Psoas muscle (tissue), 8 donors: ENCODE measurements at places on chromosomes 3 and 15. TPM values are rescaled to one million over a fixed set of nuclear protein-coding genes. Genes with fewer than 3 reads are reported as not detected.
A peak's percentile ranks its signal among the peaks of the same experiment; 100 is the strongest.

DNA sequence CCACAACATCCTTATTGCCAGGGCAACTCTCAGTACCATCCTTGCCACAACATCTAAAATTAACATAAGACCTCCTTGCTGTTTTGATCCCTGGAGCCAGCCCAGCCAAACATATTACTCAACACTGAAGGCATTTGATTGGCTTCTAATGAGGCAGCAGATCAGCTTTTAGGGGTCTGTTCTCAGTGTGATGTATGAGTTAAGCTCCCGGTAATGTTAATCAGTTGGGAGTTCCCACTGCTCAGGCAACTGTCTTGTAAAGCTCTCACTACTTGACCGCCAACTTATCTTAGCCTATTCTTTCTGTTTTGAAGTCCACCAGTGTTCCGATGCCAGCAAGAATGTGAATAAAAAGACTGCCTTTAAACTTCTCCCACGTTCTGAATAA, 158.9 kb downstream of the FOXB1 start:
- no peaks in the 10 kb centered on the region for H3K4me1 ChIP-seq
- no peaks in the 10 kb centered on the region for H3K36me3 ChIP-seq
- H3K27me3 ChIP-seq: peaks cover 8% of the 10 kb centered on the region

Gene HIGD2B
- total RNA-seq: not detected

DNA sequence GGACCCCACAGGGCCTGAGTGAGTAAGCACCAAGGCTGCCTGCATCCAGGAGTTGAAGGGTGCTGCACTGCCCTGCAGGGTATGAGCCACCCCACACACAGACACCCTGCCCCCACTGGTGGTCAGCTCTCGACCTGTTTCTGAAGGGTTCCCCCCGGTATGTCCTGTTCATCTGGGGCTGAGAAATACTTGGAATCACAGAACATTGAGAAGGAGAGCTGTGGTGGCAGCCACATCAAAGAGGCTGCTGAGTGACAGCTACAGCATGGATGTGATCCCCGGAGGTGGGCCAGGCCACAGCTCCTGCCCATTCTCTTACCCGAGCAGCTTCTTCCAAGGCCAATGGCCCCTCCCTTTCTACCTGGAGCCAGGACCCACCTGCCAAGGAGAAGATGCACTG, 66.4 kb upstream of the PLXNA1 start:
- no peaks in the 10 kb centered on the region for H3K36me3 ChIP-seq
- H3K4me3 ChIP-seq: no peak overlapping the region
- no peak overlapping the region for H3K27ac ChIP-seq
- H3K27me3 ChIP-seq: no peaks in the 10 kb centered on the region
- no peak for DNase-seq

- peaks cover 23% of the 10 kb centered on the region for H3K4me1 ChIP-seq
- H3K36me3 ChIP-seq: peaks cover 7% of the 10 kb centered on the region
- H3K4me3 ChIP-seq: no peak overlapping the region
- H3K27me3 ChIP-seq: no peaks in the 10 kb centered on the region
- H3K27ac ChIP-seq: no peak overlapping the region
- no peak for DNase-seq
These were observed 57.4 kb downstream of the ANXA2 start for GRCh38 chr15:60340207-60340921.

Gene TMEM42
- 15.6 TPM for total RNA-seq

- no peak overlapping the region for H3K27ac ChIP-seq
- H3K36me3 ChIP-seq: no peaks in the 10 kb centered on the region
- H3K4me1 ChIP-seq: no peaks in the 10 kb centered on the region
- H3K4me3 ChIP-seq: no peak overlapping the region
- no peaks in the 10 kb centered on the region for H3K27me3 ChIP-seq
These were observed 434.4 kb downstream of the RAP2B start for GRCh38 chr3:153596401-153596800.

DNA sequence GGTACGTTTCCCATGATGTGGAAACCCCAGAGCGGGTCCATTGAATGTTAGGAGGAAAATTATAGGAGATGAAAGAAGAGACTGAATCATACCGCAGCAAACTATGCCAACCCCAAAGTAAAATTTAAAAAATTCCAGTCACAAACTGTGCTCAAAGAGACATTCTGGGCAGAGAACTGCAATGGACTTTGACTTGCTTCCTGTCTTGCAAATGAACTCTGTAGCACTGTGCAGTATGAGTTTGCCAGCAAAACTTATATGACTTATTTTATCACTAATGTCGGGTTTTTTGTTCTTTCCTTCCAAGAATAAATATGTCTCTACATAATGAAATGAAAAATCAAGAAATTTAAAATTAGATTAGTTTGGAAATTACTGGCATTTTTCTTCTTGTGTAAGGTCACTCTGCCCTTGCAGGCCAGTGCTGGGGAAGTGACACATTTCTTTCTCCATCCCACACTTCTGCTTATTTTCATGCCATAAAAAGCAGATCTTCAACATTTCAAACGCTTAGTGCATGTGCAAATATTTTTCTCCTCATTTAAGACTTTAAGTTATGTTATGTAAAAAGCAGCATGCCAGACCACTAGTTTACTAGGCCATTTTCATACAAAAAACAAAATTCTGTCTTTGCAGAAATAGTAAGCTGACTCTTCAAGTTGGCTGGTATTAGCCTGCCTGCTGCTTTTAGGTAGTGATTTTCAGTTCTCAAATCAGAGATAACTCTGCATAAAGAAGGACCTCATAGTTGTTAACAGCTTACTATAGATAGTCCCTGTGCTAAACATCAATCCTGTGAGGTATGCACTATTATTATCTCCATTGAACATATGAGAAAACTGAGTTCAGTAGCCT, 32.2 kb upstream of the SSR3 start:
- H3K27ac ChIP-seq: no peak overlapping the region
- no peak for DNase-seq
- H3K4me3 ChIP-seq: no peak overlapping the region
- H3K4me1 ChIP-seq: peaks cover 13% of the 10 kb centered on the region

DNA sequence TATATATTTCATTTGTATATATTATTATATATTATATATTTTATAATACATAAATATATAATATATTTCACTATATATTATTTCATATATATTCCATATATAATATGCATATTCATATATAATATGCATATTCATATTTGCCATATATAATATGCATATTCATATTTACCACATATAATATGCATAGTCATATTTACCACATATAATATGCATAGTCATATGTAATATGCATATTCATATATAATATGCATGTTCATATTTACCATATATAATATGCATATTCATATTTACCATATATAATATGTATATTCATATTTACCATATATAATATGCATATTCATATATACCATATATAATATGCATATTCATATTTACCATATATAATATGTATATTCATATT, 51.2 kb upstream of the GATA2 start:
- no peak for DNase-seq
- H3K4me3 ChIP-seq: no peak overlapping the region
- no peaks in the 10 kb centered on the region for H3K4me1 ChIP-seq
- no peak overlapping the region for H3K27ac ChIP-seq
- H3K36me3 ChIP-seq: no peaks in the 10 kb centered on the region

DNA sequence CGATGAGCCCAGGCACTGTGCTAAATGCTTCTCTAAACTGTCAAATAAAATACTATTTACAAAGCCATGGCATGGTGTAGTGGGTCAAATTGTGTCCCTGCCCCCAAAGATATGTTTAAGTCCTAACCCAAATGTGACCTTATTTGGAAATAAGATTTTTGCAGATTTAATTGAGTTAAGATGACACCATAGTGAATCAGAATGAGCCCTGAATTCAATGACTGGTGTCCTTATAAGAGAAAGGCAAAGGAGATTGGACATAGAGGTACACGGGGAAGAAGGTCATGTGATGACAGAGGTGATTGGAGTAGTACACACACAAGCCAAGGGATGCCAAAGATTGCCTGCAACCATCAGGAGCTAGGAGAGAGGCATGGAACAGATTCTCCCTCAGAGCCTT, 121.6 kb upstream of the VEPH1 start:
- H3K27me3 ChIP-seq: no peaks in the 10 kb centered on the region
- H3K36me3 ChIP-seq: no peaks in the 10 kb centered on the region

GRCh38 chr3:148901987-148902791, 37.1 kb downstream of the CPA3 start:
- DNase-seq: no peak
- H3K4me1 ChIP-seq: no peaks in the 10 kb centered on the region
- no peaks in the 10 kb centered on the region for H3K27me3 ChIP-seq
- no peaks in the 10 kb centered on the region for H3K36me3 ChIP-seq
- H3K4me3 ChIP-seq: no peak overlapping the region

Gene SEC11A
- total RNA-seq: 80.7 TPM

Gene TRPM7
- 8.0 TPM for total RNA-seq

- no peaks in the 10 kb centered on the region for H3K27me3 ChIP-seq
- H3K4me3 ChIP-seq: no peak overlapping the region
- H3K4me1 ChIP-seq: no peaks in the 10 kb centered on the region
- DNase-seq: no peak
These were observed 654.1 kb downstream of the IGSF11 start for GRCh38 chr3:118380576-118380975.

Gene TM6SF1
- 20.4 TPM for total RNA-seq

- H3K27ac ChIP-seq: no peak overlapping the region
- no peak for DNase-seq
- H3K36me3 ChIP-seq: no peaks in the 10 kb centered on the region
These were observed 59.8 kb downstream of the WDR76 start for GRCh38 chr15:43886558-43886957.

GRCh38 chr3:194255252-194256039, 95.7 kb downstream of the CPN2 start:
- H3K4me1 ChIP-seq: peaks cover 6% of the 10 kb centered on the region
- H3K4me3 ChIP-seq: no peak overlapping the region
- H3K36me3 ChIP-seq: no peaks in the 10 kb centered on the region
- H3K27ac ChIP-seq: peak overlapping the region; percentile 50
- no peaks in the 10 kb centered on the region for H3K27me3 ChIP-seq
